ENCODE measurements at places on chromosomes 4 and X.

- peaks cover 32% of the 10 kb centered on the region for H3K4me1 ChIP-seq
- no peak overlapping the region for H3K4me3 ChIP-seq
- peaks cover 3% of the 10 kb centered on the region for H3K36me3 ChIP-seq
- no peak overlapping the region for H3K27ac ChIP-seq
- DNase-seq: peak; percentile 56
- peaks cover 5% of the 10 kb centered on the region for H3K27me3 ChIP-seq
Measured at GRCh38 chrX:15202454-15203177, 67.3 kb downstream of the ASB9 start.

- no peak overlapping the region for H3K4me3 ChIP-seq
- no peak for DNase-seq
- H3K27ac ChIP-seq: no peak overlapping the region
- H3K4me1 ChIP-seq: peaks cover 17% of the 10 kb centered on the region
Measured at GRCh38 chr4:101287324-101287723, 60.0 kb downstream of the PPP3CA start.

- H3K4me1 ChIP-seq: no peaks in the 10 kb centered on the region
- DNase-seq: no peak
- no peak overlapping the region for H3K4me3 ChIP-seq
- no peak overlapping the region for H3K27ac ChIP-seq
Measured at GRCh38 chr4:163264934-163265333, 67.5 kb downstream of the NPY1R start.

DNA sequence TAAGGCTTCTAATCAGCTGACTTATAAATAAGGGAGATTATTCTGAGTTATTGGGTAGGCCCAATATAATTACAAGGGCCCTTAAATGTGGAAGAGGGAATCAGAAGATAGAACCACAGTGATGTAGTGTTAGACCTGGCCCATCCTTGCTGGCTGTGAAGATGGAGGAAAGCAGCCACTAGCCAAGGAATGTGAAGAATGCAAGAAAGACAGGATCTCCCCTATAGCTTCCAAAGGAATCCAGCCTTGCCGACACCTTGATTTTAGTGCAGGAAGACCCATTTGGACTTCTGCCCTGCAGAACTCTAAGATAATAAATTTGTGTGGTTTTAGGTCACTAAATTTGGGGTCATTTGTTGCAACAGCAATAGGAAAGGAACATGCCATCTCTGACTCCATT lies 150.6 kb downstream of the SPATA18 start:
- no peak for DNase-seq
- no peaks in the 10 kb centered on the region for H3K27me3 ChIP-seq
- H3K27ac ChIP-seq: no peak overlapping the region
- H3K4me3 ChIP-seq: no peak overlapping the region
- no peaks in the 10 kb centered on the region for H3K4me1 ChIP-seq
- H3K36me3 ChIP-seq: no peaks in the 10 kb centered on the region

GRCh38 chr4:133146574-133147241 lies 2.4 kb upstream of the PCDH10 start:
- no peak overlapping the region for H3K4me3 ChIP-seq
- peaks cover 13% of the 10 kb centered on the region for H3K4me1 ChIP-seq
- H3K36me3 ChIP-seq: peaks cover 7% of the 10 kb centered on the region
- H3K27ac ChIP-seq: no peak overlapping the region
- peak; percentile 63 for DNase-seq
- peaks cover 58% of the 10 kb centered on the region for H3K27me3 ChIP-seq

- H3K27me3 ChIP-seq: no peaks in the 10 kb centered on the region
- DNase-seq: peak; percentile 67
- H3K36me3 ChIP-seq: peaks cover 17% of the 10 kb centered on the region
- H3K27ac ChIP-seq: peak overlapping the region; percentile 76
Measured at GRCh38 chr4:56410247-56411062, 23.2 kb upstream of the AASDH start.

DNA sequence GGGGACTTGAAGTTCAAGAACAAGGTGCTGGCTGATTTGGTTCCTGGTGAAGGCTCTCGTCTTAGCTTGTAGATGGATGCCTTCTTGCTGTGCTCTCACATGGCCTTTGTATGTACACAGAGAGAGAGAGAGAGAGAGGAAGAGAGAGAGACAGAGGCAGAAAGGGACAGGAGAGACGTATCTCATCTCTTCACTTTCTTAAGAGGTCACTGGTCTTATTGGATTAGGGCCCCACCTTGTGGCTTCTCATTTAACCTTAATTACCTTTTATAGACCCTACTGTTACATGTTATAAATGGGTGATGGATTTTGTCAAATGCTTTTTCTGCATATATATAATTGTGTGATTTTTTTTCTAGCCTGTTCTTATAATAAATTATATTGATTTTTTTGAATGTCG lies 1444.2 kb downstream of the ADGRL3 start:
- no peaks in the 10 kb centered on the region for H3K4me1 ChIP-seq
- DNase-seq: no peak
- H3K4me3 ChIP-seq: no peak overlapping the region
- H3K27me3 ChIP-seq: no peaks in the 10 kb centered on the region
- H3K27ac ChIP-seq: no peak overlapping the region
- no peaks in the 10 kb centered on the region for H3K36me3 ChIP-seq

- peaks cover 10% of the 10 kb centered on the region for H3K27me3 ChIP-seq
- H3K27ac ChIP-seq: no peak overlapping the region
- no peak for DNase-seq
- no peaks in the 10 kb centered on the region for H3K36me3 ChIP-seq
- no peak overlapping the region for H3K4me3 ChIP-seq
- H3K4me1 ChIP-seq: peaks cover 11% of the 10 kb centered on the region
Measured at GRCh38 chr4:147843162-147843561, 111.3 kb downstream of the ARHGAP10 start.
